ENCODE measurements at places on chromosomes 6 and 20.

DNA sequence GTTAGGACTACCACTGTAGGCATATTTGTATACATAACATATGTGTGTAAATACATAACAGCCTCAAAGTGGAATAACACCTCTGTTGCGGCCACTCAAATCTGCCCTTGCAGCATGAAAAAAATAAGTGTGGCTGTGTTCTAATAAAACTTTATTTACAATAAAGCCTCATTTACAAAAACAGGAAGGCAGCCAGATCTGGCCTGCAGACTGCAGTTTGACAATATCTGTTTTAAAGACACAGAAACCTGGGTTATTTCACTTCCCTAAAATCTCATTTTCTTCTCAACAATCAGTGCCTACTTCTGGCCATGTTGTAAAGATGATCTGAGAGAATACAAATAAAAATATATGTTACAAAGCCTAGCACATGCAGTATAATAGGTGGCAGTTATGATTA, 53.9 kb upstream of the SCML4 start:
- H3K4me1 ChIP-seq = no peaks in the 10 kb centered on the region
- H3K27ac ChIP-seq = no peak overlapping the region
- no peaks in the 10 kb centered on the region for H3K27me3 ChIP-seq

DNA sequence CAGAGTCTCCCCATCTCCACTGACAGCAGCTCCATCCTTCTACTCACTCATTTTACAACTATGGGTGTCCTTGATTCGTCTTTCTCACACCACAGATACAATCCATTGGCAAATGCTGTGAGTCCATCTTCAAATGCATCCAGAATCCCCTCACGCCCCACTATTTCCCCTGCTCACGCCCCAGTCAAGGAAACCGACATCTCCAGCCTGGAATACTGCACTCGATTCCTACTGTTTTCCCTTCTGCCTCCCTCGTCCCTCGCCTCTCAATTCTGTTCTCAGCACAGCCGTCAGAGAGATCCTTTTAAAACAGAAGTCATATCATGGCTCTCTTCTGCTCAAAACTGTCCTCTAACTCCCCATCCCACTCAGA, 4.7 kb downstream of the HLA-B start:
- H3K36me3 ChIP-seq = peaks cover 51% of the 10 kb centered on the region
- peaks cover 48% of the 10 kb centered on the region for H3K4me1 ChIP-seq
- no peak for DNase-seq
- H3K27me3 ChIP-seq = no peaks in the 10 kb centered on the region
- H3K27ac ChIP-seq = no peak overlapping the region
- H3K4me3 ChIP-seq = no peak overlapping the region

- H3K4me3 ChIP-seq = no peak overlapping the region
- H3K27ac ChIP-seq = no peak overlapping the region
- peaks cover 46% of the 10 kb centered on the region for H3K4me1 ChIP-seq
These were observed 1.8 kb upstream of the LRRC73 start for GRCh38 chr6:43511824-43512415.

- no peaks in the 10 kb centered on the region for H3K27me3 ChIP-seq
- no peaks in the 10 kb centered on the region for H3K4me1 ChIP-seq
- no peak overlapping the region for H3K4me3 ChIP-seq
- peaks cover 26% of the 10 kb centered on the region for H3K36me3 ChIP-seq
- no peak for DNase-seq
These were observed 1.1 kb downstream of the SLC44A4 start for GRCh38 chr6:31877651-31878161.

Measured in CD4-positive, alpha-beta T cell (primary cell).